ENCODE measurements at places on chromosomes 12 and 14.

- DNase-seq, result peak; percentile 9
Measured at GRCh38 chr12:21296751-21297406, 37.8 kb downstream of the SLCO1A2 start.

GRCh38 chr12:19030603-19031002 is 98.9 kb upstream of the PLEKHA5 start:
- DNase-seq, result peak; percentile 46

- DNase-seq, result no peak
Measured at GRCh38 chr14:80868260-80868659, 73.3 kb downstream of the CEP128 start.

- DNase-seq, result no peak
Measured at GRCh38 chr14:69652942-69653684, 41.7 kb downstream of the SUSD6 start.

GRCh38 chr12:92602930-92603623 is 99.7 kb upstream of the PLEKHG7 start:
- DNase-seq, result no peak

GRCh38 chr14:29743531-29743930 is 184.1 kb downstream of the PRKD1 start:
- no peak for DNase-seq

DNA sequence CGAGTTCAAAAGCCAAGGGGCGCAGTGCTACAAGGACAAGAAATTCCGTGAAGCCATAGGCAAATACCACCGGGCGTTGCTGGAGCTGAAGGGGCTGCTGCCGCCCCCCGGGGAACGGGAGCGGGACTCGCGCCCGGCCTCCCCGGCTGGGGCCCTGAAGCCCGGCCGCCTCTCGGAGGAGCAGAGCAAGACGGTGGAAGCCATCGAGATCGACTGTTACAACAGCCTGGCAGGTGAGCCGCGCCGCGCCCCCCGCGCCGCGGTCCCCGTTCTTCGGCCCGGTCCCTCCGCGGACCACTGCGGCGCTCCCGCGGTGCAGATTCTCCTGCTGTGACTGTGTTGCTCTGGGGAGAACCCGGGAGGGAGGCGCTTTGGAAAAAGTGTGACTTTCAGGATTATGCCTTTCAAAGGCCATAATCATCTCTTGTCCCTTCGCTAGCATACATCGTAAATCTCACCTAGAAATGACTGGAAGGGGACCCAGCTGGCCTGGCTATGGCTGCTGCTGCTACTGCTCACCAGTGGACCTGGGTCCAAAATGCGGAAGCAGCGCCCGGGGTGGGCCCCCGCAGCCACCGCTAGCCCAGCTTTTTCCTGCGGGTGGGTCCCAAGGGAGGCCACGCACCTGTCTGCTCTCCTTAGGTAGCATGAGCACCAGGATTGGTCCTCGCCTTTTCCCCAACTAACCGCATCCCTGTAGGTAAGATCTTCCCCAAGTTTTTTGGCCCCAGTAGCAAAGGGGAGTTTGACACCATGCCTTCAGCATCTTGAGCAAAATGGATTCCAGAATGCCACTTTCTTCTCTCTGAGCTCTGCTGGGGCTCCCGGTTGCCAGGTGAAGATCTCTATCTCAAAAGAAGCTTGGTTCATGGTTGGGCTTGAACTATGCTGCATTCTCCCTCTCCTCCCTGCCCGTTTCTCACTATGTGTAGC is 853 bp downstream of the TTC9 start:
- no peak for DNase-seq

GRCh38 chr12:88469154-88469553 is 111.1 kb downstream of the KITLG start:
- DNase-seq, result no peak

- no peak for DNase-seq
Measured at GRCh38 chr12:105329926-105330282, 587 bp upstream of the C12orf75 start.

- DNase-seq, result no peak
Measured at GRCh38 chr12:90069711-90070110, 361.1 kb upstream of the ATP2B1 start.

- DNase-seq, result no peak
Measured at GRCh38 chr12:56417739-56418138, 31.5 kb downstream of the TIMELESS start.

GRCh38 chr12:75407683-75408082 is 16.8 kb downstream of the GLIPR1L2 start:
- DNase-seq, result no peak

DNA sequence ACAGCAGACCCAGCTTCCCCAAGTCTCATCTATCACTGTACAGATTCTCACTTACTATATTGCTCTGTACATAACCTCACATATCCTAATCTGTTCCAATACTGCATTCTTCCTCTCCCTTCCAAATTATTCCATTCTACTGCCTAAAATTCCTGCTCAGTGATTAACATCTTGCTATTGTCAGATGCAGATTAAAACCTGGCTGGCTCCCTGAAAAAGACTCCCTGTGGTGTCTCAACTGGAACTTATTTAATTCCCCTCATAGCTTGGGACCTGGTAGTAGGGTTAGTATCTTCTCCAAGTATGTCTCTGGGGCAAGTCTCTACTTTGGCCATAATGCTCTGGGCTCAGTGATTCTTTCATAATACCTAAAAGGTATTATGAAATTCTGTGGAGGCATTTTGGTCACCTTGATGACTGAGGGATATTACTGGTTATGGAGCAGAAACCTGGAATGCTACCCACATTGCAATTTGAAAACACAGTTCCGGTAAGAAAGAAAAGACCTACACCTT is 55.8 kb downstream of the PAWR start:
- peak; percentile 83 for DNase-seq

DNA sequence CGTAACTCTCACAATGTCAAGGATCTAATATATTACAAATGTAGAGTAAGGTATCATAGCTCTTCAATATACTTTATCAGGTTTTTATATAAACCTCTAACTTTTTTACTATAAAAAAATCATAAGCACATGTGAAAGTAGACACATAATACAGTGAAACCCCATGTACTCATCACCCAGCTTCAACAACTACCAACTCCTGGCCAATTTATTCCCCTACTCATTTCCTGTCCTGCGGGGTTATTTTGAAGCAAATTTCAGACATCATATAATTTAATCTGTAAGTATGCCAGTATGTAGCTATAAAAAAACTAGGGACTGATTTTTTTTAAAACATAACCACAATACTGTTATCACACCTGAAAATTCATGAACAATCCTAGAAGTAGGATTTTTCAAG is 47.7 kb downstream of the NOPCHAP1 start:
- DNase-seq, result no peak

- no peak for DNase-seq
Measured at GRCh38 chr14:103890821-103891666, 37.2 kb upstream of the TDRD9 start.

- DNase-seq, result no peak
Measured at GRCh38 chr12:122813310-122813713, 21.9 kb upstream of the HIP1R start.

GRCh38 chr12:25585662-25586061 is 32.6 kb upstream of the LMNTD1 start:
- DNase-seq, result no peak

All from renal cortical epithelial cell (primary cell).